ENCODE measurements at places on chromosomes 4 and X.

GRCh38 chr4:129167640-129168260, 71.8 kb downstream of the C4orf33 start:
- no peak for DNase-seq

GRCh38 chrX:133373386-133374079, 41.8 kb downstream of the GPC4 start:
- DNase-seq = no peak

DNA sequence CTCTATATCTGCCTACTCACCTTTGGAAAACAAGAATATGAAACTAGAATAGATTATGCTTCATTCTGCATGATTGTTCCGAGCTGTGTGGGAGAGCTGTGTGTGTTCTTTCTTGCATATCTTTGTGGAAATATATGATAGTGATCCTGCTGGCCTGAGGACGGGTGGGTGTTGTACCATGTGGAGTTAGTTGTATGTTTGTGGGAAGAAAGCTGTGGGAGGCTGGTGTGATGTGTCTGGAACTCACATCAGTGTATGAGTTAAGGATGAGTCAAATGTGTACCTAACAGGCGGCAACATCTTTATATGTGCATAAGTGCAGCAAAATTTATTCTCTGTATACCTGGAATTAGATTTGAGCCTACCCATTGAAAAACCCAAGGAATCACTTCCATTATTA, 208.1 kb upstream of the ADGRL3 start:
- no peak for DNase-seq

DNA sequence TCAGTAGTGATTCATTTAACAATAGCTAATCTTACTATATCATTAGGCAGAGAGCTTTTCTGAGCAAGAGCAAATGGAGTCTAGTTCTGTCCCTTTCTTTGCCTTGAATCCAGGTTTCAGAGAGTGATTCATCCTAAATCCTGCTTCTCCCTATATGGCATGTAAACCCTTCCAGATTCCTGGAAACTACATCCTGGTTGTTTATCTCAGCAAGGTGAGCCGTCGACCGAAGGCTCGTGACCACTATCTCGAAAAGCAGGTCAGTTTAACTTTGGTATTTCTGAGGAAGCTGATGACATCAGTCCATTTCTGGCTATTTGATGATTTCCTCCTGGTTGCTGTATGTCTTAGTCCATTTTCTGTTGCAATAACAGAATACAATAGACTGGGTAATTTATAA, 40.7 kb upstream of the ERVMER34-1 start:
- no peak for DNase-seq

DNA sequence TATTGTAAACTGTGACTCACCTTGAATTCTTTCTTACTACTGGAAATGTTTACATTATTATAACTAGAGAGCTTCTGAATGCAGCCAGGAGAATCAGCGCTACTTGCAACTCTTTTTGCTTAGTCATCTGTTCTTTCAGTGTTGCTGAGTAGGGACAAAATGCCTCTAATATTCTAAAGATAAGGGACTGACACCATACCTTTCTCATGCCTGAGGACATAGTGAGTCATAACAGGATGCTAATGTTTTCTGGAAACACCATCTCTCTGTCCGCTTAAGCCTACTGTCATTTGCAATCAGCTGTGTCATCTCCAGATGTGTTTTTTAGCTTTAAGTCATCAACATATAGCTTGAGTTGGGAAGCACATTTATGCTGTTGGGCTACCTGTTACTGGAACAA, 108.3 kb downstream of the QRFPR start:
- DNase-seq = no peak

DNA sequence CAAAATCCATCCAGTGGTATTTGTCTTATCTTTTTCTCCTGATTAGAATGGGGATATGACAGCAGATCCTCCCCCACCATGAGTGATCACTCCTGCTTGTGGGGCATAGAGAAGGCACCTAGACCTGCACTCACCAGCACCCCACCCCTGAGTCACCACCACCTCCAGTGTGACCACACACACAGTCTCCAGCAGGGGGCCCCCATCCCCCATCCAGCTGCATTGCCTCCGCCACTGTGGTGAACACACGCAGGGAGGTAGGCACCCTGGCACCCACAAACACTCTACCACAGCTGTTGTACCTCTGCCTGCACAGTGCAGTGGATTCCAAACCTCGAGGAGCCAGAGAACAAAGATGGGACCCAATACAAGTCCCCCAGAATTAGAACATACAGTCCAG, 9.0 kb upstream of the MAGEA8 start:
- DNase-seq = no peak

- no peak for DNase-seq
Measured at GRCh38 chr4:13893211-13893610, 265.7 kb upstream of the BOD1L1 start.

- DNase-seq = no peak
Measured at GRCh38 chrX:1807301-1807731, 192.5 kb downstream of the ASMT start.

- no peak for DNase-seq
Measured at GRCh38 chr4:84028340-84028739, 470.8 kb downstream of the NKX6-1 start.

GRCh38 chr4:114383067-114383466, 215.5 kb upstream of the UGT8 start:
- no peak for DNase-seq

DNA sequence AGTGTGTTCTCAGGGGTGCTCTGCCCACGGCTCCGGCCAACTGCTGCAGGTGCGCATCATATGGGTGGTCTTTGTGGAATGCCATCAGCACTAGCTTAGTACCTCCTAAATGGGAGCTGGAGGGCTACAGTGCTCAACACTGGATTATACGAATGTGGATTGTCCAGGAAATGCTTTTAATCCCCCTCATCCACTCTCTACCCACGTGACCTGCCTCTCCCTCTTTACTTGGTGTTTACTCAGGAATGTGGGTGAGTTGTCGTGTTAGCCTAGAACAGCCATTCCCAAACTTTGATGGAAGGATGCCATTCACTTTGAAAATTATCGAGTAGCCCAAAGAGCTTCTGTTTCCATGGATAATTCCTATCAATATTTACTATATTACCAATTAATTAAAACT, 150.8 kb downstream of the PTTG2 start:
- no peak for DNase-seq

- DNase-seq = no peak
Measured at GRCh38 chr4:163092093-163092492, 74.6 kb downstream of the NAF1 start.

GRCh38 chr4:89382439-89382838, 74.8 kb upstream of the GPRIN3 start:
- DNase-seq = no peak

DNA sequence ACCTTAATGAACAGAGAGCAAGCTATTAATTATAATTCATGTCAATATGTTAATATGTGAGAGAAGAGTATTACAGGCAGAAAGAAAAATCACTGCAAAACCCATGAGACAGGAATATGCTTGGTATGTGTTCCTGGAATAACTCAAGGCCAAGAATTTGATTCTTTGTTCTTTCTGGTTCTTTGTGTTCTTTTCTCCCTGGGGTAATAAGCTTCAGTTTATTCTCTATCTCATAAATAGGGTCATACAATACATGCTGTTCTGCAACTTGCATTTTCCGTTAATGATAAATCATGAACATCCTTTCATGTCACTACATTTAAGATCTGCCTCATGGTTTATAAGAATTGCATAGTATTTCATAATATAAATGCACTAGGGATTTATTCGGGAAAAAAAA, 16.8 kb upstream of the THOC2 start:
- no peak for DNase-seq

GRCh38 chrX:36543499-36543898, 464.7 kb upstream of the FAM47C start:
- DNase-seq = no peak

GRCh38 chr4:94126669-94127068, 81.0 kb upstream of the SMARCAD1 start:
- DNase-seq = no peak

GRCh38 chrX:109475174-109475891, 6.6 kb downstream of the GUCY2F start:
- no peak for DNase-seq

DNA sequence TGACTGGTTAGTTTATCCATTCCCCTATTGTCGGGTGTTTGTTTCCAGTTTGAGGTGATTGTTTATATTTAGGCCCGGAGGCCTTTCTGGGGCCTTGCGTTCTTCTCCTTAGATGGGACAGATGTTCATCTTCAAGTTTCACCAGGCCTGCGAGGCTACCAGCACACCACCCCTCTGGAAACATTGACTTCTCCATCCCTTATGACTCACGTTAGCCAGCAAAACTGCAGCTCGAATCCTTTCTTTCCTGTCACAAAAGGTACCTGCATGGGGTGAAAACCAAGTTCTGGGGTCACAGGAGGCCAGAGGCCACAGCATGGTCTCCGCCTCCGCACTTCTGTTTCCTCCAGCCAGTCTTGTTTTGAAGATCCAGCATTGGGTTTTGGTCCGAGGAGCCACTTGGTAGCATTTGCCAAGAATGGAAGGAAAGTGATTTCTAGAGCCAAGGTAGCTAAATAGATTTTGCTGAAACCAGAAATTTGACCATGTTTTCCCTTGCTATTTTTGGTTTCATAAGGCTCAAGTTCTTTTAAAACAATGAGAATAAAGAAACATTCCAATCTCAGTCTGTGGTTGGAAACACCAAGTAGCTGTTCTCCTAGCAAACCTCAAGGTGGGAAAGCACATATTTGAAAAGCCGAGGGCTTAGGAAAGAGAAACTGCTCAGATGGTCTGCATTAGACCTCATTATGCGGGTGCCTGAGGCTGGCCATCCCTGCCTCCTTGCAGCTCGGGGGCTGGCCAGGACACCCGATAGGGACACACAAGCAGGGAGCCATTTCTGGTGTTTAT, 5.6 kb downstream of the NYX start:
- DNase-seq = no peak

DNA sequence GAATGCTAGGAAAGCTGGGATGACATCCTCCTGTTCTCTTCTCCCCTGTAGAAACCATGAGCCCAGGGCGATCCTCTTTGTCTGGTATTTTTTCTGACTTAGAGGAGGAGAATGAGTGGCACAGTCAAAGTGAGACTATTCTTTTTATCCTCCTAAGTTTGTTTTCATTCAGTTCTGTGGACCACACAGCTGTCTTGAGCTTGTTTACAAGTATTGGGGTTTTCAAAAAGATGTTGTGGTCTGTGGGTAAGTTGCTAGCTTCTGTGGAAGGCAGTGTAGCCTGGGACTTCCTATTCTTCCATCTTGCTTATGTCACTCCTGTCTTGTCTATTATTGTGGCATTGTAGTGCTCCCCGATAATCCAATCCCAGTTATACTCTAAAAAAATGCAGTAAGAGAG, 223.0 kb downstream of the PAPSS1 start:
- no peak for DNase-seq

DNA sequence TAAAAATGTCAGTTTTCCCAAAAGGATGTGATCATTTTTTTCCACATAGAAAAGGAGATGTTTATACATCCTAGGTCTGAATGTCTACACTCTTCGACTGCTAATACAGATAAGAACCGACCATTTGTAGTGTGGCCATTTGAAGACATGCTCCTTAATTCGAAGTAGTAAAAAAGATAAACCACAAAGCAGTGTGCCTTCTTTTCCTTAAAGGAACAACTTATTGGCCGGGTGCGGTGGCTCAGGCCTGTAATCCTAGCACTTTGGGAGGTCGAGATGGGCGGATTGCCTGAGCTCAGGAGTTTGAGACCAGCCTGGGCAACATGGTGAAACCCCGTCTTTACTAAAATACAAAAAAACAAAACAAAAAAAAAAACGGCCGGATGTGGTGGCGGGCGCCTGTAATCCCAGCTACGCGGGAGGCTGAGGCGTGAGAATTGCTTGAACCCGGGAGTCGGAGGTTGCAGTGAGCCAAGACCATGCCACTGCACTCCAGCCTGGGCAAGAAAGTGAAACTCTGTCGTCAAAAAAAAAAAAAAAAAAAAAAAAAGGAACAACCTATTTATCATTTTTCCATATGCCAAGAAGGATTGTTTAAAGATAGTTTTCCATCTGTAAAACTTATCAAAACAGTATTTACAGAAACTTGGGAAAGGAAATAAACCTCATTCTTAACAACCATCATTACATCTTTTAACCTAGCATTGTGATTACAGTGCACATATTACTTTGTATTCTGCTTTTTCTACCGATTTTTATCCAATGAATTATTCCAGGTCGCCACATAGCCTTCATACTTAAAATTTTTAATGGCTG, 2.6 kb downstream of the INTS6L start:
- no peak for DNase-seq

- no peak for DNase-seq
Measured at GRCh38 chr4:16812041-16812440, 86.4 kb downstream of the LDB2 start.

GRCh38 chrX:153405426-153405825, 4.3 kb upstream of the PNMA6E start:
- DNase-seq = no peak

- no peak for DNase-seq
Measured at GRCh38 chr4:109979920-109980717, 67.4 kb downstream of the EGF start.

DNA sequence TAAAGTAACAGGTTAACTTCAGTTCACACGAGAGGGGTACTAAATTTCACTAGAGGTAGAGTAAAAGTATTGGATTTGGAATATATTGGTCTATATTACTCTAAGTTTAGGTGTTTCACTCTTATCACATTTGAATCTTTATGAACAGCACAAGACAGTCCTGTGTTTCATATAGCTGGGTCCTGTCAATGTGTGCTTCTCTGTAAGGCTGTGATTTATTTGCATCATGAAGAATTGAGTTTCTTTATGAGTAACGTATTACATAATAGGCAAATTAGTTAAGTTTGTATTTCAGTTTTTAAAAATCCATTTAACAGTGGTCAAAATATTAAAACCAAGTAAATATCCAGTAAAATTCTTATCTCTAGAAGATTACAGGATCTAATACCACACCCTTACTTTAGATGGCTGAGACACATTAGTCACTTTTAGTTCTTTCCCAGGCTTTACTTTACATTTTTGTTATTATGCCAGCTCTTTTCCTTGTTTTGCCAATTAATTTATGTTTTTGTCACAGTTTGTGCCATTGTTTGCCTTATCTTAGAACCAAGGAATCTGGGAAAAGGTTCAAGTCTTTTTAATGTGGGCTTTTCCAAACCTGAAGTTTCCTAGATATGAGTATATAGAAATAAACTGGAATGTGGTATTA, 32.1 kb downstream of the NUDT6 start:
- DNase-seq = no peak

All from stimulated activated naive CD4-positive, alpha-beta T cell (primary cell).